Stimulated activated CD8-positive, alpha-beta memory T cell treated with anti-CD3 and anti-CD28 coated beads, Interleukin-15, amount 100 ng/mL, for 24 hours (primary cell): ENCODE measurements at places on chromosomes 2 and 18.

DNA sequence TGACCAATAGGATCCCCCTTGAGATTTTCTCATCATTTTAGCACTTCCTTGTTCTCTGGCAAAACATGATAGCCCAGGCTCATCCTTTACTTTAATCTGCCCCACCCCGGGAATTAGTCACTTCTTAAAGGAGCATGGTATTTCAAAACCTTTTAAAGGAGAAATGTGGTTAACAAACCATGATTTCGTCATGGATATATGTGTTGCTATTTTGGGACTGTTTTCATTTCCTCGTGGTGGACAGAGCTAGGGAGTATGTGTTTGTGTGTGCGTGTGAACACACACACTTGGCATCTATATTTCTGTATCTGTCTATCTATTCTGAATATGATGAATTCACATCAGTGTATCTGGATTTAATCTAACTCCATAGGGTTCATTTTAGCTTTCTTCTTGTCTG lies 128.1 kb downstream of the BIRC6 start:
- no peak for DNase-seq

- DNase-seq = no peak
Observed at GRCh38 chr2:156517419-156517818, 81.2 kb downstream of the GPD2 start.

- DNase-seq = no peak
Observed at GRCh38 chr2:12684471-12684936, 32.2 kb upstream of the TRIB2 start.

- no peak for DNase-seq
Observed at GRCh38 chr2:55805686-55806085, 112.0 kb upstream of the PNPT1 start.

GRCh38 chr2:208090420-208090819 lies 33.9 kb downstream of the CRYGD start:
- no peak for DNase-seq

DNA sequence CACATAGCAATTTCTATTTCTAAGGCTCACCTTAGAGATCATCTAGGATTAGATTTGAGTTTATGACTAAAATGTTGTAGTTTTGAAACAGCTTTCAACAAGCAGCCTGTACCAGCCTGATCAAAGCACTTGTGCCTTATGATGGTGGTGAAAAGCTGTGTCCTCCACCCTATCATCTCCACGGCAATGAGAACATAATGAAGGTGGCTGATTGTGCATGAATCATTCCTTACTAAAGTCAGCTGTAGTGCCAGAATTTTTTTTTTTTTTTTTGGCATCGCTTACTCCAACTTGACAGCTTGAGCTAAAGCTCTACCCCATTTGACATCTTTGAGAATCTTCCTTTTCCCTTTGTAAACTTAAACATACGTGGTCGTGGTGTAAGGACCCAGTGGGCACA lies 86.0 kb downstream of the DCC start:
- no peak for DNase-seq

- no peak for DNase-seq
Observed at GRCh38 chr2:164151522-164151921, 415.7 kb upstream of the FIGN start.

GRCh38 chr2:178530625-178531142 lies 50.4 kb downstream of the PLEKHA3 start:
- DNase-seq = no peak

DNA sequence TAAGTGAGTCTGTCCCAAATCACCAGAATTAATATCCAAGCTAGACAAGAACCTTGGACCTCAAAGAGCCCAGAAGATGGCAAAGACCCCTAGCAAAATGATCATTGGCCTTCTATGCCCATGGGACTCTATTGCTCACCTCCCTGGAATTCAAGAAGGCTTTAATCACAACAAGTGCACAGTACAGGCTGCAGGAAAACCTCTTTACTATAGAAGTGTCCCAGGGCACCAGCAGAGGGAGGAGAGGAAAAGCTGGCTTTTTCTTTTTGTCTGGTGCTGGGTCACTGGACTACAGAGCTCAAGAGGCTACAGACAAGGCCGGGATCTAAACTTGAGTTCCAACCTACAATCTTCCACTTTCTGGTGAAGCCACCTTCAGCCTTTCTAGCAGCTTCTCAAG lies 88.3 kb upstream of the PPP1CB start:
- no peak for DNase-seq

GRCh38 chr2:70930371-70931329 lies 5.0 kb upstream of the ATP6V1B1 start:
- DNase-seq = no peak

DNA sequence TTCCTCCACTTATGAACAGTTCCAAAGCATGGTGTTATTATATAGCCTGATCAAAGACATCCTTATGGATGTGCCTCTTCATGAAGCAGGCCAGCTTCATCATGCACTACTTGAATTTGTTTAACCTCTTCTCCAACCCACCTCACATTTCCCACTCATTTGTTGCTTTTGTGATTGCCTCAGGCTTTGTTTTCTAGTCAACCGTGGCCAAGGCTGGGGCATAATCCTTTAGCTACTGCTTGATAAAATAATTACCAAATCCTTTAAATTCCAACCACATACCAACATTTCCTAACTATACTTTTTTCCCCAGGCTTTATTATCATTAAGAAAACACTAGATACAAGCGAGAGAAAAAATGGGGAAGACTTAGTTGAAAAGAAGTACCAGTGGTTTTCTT lies 39.6 kb upstream of the SCN1A start:
- no peak for DNase-seq

GRCh38 chr2:206859330-206859739 lies 80.0 kb upstream of the CPO start:
- no peak for DNase-seq

DNA sequence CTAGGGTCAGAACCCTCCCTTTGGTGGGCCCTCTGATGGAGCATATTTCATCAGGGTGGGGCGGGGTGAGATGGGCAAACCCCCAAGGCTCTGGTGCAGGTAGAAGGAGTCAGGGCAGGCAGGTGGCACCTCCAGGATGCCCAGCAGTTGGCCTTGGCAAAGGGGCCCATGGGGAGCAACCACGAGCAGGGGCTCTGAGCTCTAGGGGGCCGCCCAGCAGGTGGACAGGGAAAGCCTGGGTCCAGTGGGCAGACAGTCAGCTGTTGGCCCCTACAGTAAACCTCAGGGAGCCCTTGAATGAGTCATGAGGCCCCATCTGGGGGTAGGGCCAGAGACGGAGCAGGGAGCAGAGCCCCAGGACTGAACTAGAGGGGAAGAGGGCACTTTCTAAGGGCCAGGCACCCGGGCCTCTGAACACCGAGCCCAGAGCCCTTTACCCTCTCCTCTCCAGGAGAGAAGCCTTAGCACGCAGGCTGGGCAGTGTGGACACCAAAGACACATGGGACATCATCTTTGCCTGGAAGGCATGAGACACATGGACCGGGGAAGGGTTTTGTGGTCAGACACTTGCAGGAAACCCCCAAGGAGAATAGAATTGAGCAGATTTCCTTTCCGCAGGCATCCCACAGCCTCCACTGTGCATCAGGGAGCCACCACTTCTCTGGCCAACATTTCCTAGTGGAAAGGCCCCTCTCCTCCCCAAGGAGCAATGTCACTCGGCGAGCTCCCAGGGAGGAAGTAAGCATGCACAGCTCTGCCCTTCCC lies 257.3 kb downstream of the GLI2 start:
- no peak for DNase-seq

GRCh38 chr2:168565112-168565511 lies 109.0 kb downstream of the CERS6 start:
- DNase-seq = no peak

DNA sequence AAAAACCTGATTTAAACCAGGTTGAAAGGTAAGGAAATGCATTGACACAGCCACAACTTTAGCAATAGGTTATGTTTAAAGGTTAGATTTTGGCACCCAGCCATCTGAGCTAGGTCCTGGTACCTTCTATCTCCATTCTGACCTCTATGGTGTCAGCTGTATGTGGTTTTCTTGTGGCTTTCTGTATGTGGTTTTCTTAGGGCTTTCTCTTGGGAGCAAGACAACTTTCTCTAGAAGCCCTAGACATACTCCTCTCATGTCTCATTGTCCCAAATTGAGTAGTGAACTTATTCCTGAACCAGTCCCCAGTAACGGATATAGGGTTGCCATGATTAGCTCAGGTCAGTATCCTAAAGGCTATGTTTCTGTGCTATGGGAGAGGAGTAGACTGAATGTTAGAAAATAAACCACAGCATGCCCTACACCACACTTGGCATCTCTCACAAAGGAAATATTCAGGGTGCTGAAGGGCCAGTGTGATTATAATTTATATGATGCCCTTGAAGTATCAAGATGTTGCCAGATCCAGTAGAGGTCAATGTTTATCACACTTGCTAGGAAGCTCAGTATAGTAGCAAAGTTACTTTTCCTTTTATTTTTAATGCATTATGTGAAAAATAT lies 176.1 kb downstream of the CAPN13 start:
- DNase-seq = no peak

- no peak for DNase-seq
Observed at GRCh38 chr2:185393091-185393490, 345.5 kb upstream of the FSIP2 start.

DNA sequence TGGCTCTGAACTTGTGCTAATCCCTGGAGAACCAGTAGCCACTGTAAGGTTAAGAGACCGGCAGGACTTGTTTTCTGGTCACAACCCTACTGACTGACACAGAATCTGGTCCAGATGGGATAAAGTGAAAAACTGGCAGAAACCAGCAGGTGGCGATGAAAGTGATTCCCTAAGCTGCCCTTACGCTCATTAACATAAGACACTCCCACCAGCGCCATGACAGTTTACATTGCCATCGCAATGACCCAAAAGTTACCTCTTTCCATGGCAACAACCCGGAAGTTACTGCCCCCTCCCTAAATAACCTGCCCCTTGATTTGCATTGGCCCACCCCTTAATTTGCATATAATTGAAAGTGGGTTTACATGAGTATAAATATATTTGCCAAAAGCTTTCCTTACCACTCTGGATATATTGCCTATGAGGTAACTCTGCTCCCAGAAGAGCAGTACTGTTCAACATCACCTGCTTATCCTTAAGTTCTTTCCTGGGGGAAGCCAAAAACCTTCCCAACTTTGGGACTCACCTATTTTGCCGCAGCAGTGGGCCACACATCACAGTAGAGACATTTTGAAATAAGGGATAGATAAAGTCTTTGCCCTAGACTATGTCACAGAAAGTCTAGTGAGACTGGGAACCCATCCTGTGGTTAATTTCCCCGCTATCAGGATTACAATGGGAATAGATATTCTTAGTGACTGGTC lies 35.8 kb upstream of the AFF3 start:
- DNase-seq = no peak

DNA sequence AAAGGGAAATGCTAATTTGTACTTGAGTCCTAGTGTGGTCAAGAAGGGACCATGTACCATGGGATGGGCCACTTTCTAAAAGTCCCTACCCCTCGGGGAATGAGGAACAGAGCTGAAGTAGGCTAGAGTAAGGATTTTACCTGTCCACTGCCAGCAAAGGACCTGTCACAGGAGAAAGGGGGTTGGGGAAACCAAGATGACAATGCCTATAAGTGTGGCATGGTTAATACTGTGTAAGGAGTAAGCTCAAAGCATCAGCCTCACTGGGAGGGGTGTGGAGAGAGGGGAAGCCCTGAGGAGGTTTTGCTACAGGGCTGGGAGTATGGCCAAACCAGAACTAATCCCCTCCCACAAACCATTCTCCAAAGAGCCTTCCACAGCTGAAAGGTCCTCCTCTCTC lies 15.8 kb downstream of the GKN2 start:
- no peak for DNase-seq

DNA sequence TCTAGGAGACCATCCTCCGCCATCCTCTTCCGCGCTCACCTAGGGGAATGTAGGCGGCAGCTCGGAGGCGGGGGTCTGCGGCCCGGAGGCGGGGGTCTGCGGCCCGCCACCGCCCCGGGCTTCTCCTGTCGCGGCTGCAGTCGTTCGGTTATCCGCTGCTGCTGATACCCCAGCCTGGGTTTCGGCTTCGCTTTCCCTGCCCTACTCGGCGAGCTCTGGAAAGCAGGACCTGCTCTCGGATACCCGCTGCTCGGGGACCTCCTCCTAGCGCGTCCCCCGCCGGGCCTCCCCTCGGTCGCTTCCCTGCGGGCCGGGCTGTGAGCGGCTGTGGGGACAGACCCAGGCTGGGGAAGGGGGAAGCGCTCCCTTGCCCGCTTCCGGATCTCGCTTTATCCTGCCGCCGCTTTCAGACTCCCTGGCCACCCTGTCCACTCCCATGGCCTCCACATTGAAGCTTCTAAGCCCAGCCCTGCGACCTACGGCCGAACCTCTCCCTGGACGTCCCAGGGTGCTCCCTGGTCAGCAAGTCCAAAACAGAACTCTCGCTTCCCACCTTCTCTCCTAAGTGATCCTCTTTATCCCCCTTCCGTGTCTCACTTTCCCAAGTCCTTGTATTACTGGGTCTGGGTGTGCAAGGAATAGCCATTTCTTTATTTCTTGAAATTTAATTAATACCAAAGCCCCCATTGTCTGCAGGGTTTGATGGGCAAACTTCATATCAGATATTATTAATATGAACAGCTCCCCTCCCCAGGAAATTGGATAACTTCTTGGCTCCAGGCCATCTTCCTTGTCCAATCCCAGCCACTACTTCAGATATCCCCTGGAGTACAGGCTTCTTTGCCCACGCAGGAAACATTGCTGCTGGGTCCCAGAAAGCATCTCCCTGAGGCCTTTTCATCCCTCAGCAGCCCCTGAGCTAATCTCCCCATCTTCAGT lies 769 bp downstream of the FKBP1B start:
- no peak for DNase-seq

GRCh38 chr2:47402555-47402804 lies 476 bp upstream of the MSH2 start:
- no peak for DNase-seq

- no peak for DNase-seq
Observed at GRCh38 chr18:9648431-9649163, 34.2 kb upstream of the PPP4R1 start.

GRCh38 chr18:10376731-10377130 lies 77.7 kb upstream of the APCDD1 start:
- no peak for DNase-seq

- DNase-seq = no peak
Observed at GRCh38 chr2:148954536-148954935, 79.5 kb downstream of the KIF5C start.

- no peak for DNase-seq
Observed at GRCh38 chr2:64625299-64626145, 28.2 kb downstream of the SERTAD2 start.

GRCh38 chr2:193963472-193964119 lies 1693.4 kb upstream of the SLC39A10 start:
- no peak for DNase-seq

GRCh38 chr2:23283653-23284052 lies 101.3 kb upstream of the KLHL29 start:
- no peak for DNase-seq

GRCh38 chr18:60383893-60384292 lies 11.3 kb upstream of the MC4R start:
- no peak for DNase-seq

- DNase-seq = no peak
Observed at GRCh38 chr18:23972453-23972852, 42.1 kb upstream of the TTC39C start.

GRCh38 chr2:234500394-234501006 lies 3.6 kb upstream of the ARL4C start:
- DNase-seq = no peak

- no peak for DNase-seq
Observed at GRCh38 chr2:23803264-23803964, 123.5 kb downstream of the ATAD2B start.

- DNase-seq = no peak
Observed at GRCh38 chr2:139099721-139100120, 319.5 kb upstream of the NXPH2 start.
